ENCODE measurements at places on chromosomes 11 and 22.

GRCh38 chr11:133228471-133229329 is 303.6 kb downstream of the OPCML start:
- DNase-seq, result no peak

- DNase-seq, result no peak
Observed at GRCh38 chr22:30079952-30080533, at the start of gene HORMAD2. Gene HORMAD2 (plus strand): TSS chr22:30080464. CDS start chr22:30093953, 13,489 bp downstream.

DNA sequence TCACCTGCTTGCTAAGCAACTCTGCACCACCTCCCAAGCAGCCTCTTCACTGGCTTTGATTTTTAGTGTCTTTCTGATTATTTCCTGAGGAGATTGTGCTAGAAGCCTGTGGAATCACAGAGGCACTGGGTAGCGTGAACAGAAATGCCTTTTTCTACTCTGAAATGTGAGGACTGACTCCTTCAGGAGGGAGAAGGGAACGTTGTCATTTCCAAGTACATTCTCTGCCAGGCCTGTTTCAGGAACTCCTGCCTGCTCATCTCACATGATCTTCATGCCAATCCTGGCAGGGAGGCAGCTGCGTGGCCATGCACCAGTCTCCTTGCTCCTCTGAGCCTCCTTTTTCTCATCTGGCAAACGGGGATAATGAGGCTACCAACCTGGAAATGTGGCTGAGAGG is 49.8 kb upstream of the PRDM11 start:
- peak; percentile 40 for DNase-seq

- no peak for DNase-seq
Observed at GRCh38 chr11:65026810-65027209, 429 bp upstream of the SNX15 start.

GRCh38 chr11:2923446-2924375 is 5.5 kb downstream of the PHLDA2 start:
- no peak for DNase-seq

DNA sequence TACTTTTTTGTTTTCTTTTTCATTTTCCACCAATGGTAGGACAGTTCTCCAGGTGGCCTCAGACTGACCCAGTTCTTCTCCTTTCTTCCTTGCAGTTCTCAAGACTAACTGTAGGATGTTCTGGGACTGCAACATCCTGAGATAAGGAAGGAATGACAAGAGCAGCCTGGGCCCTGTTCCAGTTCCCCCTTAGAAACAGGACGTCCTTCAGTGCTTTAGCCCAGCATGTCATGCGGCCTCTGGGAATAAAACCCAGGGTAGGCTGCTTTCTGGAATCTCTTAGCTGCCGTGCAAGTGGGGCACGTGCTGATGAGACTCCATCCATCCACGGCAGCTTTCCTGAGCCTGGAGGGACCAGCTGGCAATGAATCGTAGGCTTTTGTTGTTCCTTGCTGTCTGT is 24.0 kb upstream of the CADM1 start:
- no peak for DNase-seq

- no peak for DNase-seq
Observed at GRCh38 chr11:68025047-68025446, 5.4 kb upstream of the NDUFS8 start.

GRCh38 chr22:43001271-43002201 is 13.4 kb downstream of the PACSIN2 start:
- no peak for DNase-seq

- no peak for DNase-seq
Observed at GRCh38 chr22:40634119-40634903, 2.2 kb downstream of the MRTFA start.

GRCh38 chr11:84437071-84437980 is 1151.2 kb upstream of the CCDC90B start:
- DNase-seq, result no peak

DNA sequence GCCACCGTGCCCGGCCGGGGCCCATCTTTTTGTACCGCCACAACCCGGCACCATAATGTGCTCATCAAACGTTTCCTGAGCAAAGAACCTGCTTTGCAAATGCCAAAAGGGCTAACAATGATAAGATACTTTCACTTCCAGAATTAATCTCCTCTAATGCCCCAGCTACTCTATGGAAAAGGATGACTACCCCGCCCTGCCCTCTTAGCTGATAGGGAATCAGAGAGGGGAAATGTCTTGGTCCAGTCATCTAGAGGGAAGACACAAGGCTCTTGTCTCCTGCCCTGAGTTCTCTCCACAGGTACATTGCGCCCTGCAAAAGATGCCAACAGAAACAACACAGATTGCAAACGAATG is 586 bp downstream of the TTLL1 start:
- DNase-seq, result no peak

DNA sequence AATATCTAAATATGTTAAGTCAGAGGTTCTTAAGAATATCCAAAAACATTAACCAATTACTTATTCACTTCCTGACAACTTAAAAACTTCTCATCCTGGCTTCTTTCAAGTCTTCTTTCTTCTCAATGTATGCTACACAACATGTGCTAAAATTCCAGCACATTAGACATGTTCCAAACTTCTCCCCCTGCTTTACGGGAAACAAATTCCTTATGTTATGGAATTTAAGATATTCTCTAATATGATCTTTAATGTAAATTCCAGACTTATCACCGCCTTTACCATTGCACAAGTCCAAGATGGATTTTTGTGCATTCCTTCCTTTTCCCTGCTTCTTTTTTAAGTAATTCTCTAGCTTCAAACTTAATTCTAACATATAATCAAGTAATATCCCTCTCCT is 964.5 kb upstream of the CHORDC1 start:
- DNase-seq, result no peak

GRCh38 chr11:132024587-132025295 is 654.3 kb downstream of the NTM start:
- no peak for DNase-seq

GRCh38 chr22:46547179-46547882 is 9.9 kb upstream of the CELSR1 start:
- DNase-seq, result no peak

DNA sequence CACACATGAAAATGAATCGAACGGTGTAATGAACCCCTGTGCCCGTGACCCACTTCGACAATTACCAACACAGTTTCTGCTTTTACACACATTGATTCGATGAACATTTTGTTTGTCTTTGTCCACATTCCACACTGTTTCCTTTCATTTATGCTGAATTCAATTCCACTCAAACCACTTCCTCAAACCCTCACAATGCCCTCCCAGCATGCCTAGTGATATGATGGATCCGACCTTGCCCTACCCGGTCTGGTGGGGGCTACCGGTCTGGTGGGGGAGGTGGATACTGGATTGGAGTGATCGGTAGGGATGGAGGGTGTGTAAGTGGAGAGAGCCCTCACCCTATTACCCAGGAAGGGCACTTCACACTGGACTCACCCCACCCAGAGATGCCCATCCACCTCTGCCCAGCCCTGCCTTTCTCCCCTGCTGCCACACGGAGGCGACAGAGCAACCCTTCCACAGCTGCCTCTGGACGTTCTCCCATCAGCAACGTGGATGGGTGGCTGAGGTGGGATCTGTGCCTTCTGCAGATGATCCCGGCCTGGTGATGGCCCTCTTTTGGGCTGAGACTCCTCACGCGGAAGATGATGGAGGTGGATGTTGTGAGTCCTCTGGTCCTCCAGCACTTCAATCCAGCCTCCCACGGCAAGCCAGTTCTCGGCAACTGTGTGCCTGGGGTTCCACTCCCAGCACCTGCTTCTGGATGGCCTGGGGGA is 33.0 kb upstream of the P2RY2 start:
- DNase-seq, result no peak

- no peak for DNase-seq
Observed at GRCh38 chr22:23192558-23192957, 12.2 kb downstream of the BCR start.

DNA sequence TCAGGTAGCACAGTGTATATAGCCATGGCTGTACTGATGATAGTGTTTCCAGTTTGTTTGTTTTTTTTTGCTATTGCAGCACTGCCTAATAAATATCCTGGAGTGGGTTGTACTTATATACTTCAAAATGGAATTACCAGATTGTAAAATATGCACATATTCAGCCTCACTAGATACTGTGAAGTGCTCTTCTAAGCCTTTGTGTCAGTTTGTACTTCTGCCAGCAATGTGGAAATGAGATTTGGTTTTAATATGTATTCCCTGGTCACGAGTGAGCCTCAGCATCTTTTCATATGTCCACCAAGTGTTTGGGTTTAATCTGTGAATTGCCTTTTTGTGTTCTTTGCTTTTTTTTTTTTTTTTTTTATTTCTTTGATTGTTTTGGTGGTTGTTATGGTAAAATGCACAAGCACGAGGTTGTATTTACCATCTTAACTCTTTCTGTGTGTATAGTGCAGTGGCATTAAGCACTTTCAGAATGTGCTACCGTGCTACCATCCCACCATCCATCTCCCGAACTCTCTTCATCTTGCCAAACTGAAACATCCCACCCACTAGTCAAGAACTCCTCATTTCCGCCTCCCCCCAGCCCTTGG is 34.9 kb downstream of the ST3GAL4 start:
- no peak for DNase-seq

DNA sequence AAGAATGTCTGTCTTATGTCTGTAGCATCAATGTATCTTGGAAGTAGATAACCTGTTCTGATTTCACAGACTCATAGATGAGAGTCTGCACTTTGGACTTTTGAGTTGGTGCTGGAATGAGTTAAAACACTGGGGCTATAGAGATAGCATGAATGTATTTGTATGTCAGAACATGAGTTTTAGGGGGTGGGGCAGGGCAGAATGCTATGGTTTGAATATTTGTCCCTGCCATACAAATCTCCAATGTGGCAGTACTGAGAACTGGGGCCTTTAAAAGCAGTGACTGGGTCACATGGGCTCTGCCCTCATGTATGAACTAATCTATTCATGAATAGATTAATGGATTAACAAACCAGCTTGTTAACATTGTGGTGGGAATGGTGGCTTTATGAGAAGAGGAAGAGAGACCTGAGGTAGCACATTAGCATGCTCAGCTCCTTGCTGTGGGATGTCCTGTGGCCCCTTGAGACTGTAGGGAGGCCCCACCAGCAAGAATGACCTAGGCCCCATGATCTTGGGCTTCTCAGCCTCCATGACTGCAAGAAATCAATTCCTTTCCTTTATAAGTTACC is 15.5 kb upstream of the OR52K1 start:
- no peak for DNase-seq

GRCh38 chr22:35154937-35155387 is 89.0 kb downstream of the ISX start:
- DNase-seq, result peak; percentile 75

DNA sequence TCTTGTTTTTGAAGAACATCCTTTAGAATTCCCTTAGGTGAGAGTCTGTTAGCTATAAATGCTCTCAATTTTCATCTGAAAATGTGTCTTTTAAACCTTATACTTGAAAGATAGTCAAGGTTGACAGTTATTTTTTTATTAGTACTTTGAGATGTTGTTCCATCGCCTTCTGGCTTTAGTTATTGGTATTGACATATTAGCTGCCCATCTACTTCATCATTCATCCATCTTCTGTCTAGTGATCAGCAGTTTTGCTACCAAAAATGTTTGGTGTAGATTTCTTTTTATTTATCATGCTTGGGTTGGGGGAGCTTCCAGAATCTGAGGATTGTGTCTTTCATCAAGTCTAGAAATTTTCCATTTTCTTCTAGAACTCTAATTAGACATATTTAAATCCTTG is 3.3 kb upstream of the CD6 start:
- DNase-seq, result no peak

GRCh38 chr11:13221722-13222121 is 55.9 kb upstream of the BMAL1 start:
- no peak for DNase-seq

DNA sequence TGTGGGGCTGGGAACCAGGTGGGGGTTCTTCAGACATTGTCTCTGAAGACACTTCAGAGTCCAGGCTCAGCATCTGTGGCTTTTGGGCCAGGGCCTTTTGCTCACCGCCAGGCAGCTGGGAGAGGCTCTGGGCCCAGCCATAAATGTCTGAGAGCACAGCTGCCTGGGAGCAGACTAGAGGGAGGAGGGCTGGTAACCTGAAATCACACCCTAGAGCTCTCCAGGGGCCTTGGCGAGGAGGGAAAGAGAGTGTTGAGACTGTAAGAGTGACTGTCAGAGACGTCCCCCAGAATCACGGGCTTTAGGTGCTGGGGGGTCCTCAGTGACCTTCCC is 4.1 kb downstream of the TRABD start:
- no peak for DNase-seq

- DNase-seq, result no peak
Observed at GRCh38 chr22:28978863-28979796, 82.5 kb downstream of the C22orf31 start.

Measured in type B pancreatic cell (in vitro differentiated cells).